ENCODE measurements at places on chromosomes 11 and 22. TPM values are rescaled to one million over a fixed set of nuclear protein-coding genes. Genes with fewer than 3 reads are reported as not detected.
A peak's percentile ranks its signal among the peaks of the same experiment; 100 is the strongest.

Gene ROBO4
- total RNA-seq = not detected

Gene SIAE
- total RNA-seq = 12.2 TPM

Gene MYO7A
- 0.23 TPM for total RNA-seq

Gene LTBP3
- 57.8 TPM for total RNA-seq

Gene HOATZ
- not detected for total RNA-seq

Gene OR10A2
- not detected for total RNA-seq

Gene CD6
- total RNA-seq = 377 TPM

Gene ADAMTS15
- not detected for total RNA-seq

- no peak for DNase-seq
Observed at GRCh38 chr11:6734616-6735015, 37.2 kb downstream of the OR2AG2 start.

DNA sequence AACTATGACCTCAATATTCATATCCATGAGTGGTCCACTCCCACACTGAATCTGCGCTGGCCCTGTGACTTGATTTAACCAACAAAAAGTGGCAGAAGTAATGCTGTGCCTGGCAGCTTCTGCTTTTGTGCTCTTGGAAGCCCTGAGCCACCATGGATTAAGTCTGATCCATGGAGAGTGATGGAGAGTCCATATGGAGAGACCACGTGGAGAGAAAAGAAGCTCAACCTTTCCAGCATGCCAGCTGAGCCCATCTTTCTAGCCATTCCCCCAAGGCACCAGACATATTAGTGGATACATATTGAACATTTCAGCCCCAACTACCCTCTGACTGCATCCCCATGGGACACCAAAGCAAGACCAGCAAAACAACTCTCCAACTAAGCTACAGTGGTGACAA lies 16.0 kb downstream of the LRRC55 start:
- DNase-seq = no peak

DNA sequence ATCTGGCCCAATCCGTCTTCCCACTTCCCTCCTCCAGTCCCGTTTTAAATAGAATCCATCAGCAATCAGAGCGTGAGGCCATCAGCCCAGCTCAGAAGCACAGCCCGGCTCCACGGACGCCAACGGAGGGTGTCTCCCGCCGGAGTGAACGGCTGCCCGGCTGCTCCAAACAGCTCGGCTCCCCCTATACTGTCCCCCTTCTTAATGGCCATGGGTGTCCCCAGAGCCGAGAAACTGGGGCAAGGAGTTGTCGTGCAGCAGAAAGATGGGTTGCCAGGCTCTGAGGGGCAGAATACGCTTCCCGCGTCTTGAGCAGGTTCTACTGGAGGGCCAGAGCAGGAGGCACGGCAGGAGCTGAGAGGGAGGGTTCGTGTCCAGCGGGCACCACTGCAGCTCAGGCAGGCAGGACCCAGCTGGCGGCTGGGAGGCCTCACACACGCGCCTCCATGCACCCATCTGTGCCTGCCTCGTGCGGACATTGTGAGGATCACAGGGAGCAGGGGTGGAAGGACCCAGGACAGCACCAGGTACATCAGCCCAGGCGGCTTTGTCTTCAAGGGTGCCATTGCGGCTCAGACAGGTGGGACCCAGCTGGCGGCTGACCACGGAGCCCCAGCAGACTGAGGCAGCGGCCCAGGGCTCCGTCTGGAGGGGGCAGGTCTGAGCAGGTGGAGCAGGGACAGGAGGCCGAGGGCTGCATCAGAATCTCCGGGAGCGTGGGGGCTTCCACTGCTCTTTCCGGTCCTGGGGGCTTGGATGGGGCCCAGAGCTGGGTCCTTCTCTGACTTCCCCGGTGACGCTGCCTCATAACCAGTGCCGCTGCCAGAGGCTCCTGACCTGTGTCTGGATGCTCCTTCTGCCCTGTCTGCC lies 882.7 kb downstream of the BRD1 start:
- no peak for DNase-seq

- no peak for DNase-seq
Observed at GRCh38 chr11:15692739-15693138, 578.0 kb downstream of the INSC start.

DNA sequence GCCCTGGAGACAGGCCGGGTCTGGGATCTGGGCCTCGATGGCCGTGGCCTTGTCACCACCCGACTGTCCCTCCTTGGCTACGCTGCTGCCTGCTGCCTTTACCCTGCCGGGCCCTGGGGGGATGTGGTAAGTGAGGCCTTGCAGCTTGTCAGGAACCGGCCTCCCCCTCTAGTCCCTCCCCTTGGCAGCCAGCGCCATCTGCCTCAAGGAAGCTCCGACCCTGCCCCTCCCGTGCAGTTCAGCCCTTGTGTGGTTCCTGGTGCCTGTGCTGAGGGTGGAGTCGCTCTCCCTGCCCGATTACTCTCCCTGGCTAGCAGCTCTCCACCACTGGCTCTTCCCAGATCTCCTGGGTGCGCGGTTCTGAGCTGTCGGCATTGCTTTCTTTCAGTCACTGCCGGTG lies 33.7 kb downstream of the CTTN start:
- DNase-seq = no peak

DNA sequence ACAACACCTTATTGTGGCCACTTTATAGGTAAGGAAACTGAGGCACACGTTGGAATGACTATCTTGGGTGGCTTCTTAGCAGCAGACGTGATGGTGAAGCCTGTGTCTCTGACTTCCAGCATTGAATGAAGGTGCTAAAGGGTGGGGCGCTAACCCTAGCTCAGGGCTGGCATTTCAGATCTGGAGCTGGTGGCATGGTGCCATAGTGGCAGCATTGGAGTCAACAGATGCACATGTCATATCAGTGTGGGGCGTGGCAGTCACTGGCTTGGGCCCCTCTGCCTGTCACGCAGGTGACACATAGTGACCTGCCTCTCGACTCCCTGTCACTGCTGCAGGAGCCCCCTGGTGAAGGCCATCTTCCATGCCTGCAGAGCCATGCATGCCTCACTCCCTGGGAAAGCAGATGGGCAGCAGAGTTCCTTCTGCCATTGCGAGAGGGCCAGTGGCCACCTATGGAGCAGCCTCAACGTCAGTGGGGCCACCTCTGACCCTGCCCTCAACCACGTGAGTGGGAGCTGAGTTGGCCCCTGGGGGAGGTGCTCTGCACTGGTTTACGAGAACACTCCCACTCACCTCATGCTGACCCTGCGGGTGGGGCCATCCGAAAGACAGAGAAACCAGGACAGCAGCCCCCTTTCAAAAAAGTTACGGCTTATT lies 14.8 kb downstream of the SHISA8 start:
- no peak for DNase-seq

DNA sequence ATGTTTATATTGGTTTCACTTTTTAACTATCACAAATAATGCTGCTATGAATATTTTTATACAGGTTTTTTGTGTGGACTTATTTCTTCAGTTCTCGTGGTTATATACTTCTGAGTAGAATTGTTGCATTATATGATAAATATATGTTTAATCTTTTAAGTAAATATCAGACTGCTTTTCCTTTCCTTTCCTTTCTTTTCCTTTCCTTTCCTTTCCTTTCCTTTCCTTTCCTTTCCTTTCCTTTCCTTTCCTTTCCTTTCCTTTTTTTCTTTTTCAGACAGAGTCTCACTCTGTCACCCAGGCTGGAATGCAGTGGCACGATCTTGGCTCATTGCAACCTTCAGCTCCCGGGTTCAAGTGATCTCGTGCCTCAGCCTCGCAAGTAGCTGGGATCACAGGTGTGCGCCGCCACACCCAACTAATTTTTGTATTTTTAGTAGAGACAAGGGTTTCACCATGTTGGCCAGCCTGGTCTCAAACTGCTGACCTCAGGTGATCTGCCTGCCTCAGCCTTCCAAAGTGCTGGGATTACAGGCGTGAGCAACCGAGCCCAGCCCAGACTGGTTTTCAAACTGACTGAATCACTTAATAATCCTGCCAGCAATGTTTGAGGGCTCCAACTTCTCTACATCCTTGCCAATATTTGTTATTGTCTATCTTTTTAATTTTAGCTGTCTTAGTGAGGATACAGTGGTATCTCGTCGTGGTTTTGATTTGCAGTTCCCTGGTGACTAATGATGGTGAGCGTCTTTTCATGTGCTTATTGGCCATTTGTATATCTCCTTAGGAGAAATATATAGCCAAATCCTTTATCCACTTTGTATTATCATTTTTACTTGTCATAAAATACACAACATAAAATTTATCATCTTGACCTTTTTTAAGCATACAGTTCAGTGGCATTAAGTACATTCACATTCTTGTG lies 21.9 kb downstream of the HTR3B start:
- no peak for DNase-seq

DNA sequence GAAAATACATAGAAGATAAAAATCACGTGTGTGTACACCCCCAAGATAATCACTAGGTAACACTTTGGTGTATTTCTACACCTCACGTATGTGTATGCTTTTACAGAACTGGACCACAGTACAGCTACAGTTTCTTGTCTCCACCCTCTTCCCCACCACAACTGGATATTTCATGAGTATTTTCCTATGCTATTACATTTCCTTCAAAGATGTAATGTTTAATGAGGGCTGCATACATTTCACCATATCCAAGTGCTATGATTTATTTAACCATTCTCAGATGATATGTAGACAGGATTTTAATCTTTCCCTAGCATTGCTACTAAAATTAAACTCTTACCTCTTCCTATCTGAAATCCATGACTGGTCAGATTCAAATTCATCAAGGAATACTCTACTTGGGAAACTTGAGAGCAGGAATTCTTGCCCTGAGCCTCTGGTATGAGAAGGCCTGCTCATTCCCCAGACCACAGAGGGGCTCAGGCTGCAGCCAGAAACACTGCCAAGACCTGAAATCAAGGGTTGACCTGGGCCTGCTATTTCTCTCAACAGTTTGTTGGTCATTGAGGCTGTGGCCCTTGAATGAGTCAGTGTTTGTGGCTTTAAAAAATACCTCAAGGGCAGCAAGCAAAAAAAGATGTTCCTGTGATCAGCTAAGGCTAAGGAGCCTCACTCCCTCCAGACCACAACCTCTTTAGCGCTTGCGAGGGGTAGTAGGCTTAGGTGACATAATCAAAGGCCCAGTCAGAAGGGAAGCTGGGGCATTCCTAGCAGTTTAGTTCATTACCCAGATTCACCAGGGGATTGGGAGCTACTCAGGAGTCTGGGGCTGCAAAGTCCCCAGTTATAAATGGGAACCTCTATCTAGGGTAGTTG lies 55.5 kb downstream of the ABTB2 start:
- no peak for DNase-seq

- DNase-seq = no peak
Observed at GRCh38 chr11:42669248-42669976, 642.4 kb upstream of the API5 start.

DNA sequence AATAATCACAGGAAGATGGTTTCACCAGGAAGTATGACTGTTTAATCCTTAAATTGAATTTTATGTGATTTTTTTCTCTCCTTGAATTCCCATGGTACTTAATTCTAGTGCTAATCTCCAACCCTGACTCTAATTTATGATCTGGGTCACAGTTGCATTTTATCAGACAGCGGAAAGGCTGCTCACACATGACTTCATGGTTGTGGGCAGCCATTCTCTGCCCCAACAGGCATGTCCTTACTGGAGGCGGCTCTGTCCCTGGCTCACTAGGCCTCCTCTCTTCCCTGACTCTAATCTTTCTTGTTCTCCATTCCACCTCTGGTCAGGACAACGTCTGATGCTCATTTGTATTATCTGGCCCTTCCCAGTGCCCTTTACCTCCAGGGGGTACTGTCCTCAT lies 184.4 kb downstream of the CHST1 start:
- no peak for DNase-seq

DNA sequence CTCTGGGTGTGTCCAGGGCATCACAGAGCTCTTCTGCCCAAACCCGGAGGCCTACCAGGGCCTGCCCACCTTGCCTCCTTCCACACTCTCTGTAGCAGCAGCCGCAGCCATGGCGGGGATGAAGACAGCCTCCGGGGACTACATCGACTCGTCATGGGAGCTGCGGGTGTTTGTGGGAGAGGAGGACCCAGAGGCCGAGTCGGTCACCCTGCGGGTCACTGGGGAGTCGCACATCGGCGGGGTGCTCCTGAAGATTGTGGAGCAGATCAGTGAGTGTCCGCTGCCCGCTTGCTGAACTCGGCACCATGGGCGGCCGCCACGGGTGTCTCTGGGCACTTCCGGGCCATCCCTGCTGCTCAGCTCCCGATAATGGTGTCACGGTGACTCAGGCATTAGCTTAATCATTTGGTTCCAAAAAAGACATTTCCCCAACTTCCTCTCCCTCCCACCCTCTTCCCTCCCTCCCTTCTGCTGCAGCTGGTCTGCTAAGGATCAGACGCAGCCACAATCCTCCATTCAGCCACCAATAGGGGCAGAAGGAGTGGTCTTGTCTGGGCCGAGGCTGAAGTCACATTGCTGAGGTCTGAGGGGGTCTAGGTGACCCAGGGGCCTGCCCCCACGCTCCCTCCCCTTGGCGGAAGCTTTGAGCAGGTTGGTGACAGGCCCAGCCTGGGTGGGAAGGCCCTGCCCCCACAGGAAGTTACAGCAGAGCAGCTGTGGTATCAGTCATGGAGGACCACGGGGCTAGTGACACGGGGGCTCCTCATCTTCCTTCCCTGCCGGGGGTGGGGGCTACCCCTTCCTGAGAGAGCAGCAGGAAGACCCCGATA lies 950 bp downstream of the FERMT3 start:
- DNase-seq = peak; percentile 92

- no peak for DNase-seq
Observed at GRCh38 chr11:103960108-103960507, 76.3 kb upstream of the DDI1 start.

DNA sequence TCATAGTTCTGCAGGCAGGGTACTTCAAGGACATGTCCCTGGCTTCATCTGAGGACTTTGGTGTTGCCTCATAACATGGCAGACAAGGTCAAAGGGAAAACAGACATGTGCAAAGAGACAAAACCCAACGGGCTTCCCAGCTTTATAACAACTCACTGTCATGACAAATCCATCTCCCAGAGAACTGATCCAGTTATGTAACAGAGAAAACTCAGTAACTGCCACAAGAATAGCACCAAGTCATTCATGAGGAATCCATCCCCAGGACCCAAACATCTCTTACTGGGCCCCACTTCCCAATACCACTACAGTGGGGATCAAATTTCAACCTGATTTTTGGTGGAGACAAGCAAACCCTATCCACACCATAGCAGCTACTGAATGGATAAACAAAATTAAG lies 13.0 kb downstream of the OR52N4 start:
- no peak for DNase-seq

GRCh38 chr11:110711776-110712658 lies at the start of gene ARHGAP20:
TSS of gene ARHGAP20 (minus strand) at chr11:110712437. CDS start at chr11:110712231, 206 bp downstream.
- DNase-seq = peak; percentile 77

DNA sequence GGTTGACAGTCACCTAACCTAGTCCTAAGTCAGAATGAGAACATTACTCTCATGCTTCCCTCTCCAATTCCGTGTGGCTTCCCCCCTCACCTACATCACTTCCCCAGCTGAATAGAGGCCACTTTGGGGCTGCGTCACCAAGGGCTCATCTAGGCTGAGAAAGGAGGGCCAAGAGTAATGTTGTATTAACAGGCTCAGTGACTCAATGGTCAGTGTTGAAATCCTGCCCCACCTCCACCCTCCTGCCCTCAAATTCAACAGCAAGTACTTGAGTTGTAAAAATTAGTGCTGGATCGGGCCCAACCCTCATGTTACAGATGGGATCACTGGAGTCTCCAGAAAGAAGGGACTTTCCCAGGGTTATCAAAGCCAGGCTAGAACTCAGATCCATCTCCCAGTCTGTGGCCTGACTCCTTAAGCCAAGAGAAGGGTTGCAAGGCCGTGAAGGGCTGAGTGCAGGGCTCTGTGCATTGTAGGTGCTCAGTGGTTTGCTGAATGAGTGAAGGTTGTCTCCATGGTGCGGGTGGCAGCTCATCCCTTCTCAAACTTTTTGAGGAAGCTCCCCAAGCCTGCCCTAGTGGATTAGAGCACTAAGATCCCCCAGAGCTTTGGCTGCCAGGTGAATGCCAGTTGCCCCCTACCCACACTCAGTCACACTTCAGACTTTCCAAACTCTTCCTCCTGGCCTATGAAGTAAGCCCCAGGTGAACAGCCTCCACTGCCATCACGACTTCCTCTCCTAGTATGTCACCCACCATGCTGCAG lies 3.2 kb downstream of the DGAT2 start:
- no peak for DNase-seq

All from activated CD4-positive, alpha-beta T cell treated with anti-CD3 and anti-CD28 coated beads for 36 hours (primary cell).